Transverse colon (tissue), 4 donors: ENCODE measurements at places on chromosomes 4 and X.

- DNase-seq: no peak
Observed at GRCh38 chrX:18899796-18900380, 84.0 kb downstream of the PHKA2 start.

GRCh38 chr4:70399319-70399718 is 1.6 kb downstream of the OPRPN start:
- no peak for DNase-seq

GRCh38 chrX:47574547-47575301 is 7.5 kb upstream of the TIMP1 start:
- no peak for DNase-seq

- DNase-seq: no peak
Observed at GRCh38 chrX:40434947-40435346, 145.8 kb upstream of the ATP6AP2 start.

DNA sequence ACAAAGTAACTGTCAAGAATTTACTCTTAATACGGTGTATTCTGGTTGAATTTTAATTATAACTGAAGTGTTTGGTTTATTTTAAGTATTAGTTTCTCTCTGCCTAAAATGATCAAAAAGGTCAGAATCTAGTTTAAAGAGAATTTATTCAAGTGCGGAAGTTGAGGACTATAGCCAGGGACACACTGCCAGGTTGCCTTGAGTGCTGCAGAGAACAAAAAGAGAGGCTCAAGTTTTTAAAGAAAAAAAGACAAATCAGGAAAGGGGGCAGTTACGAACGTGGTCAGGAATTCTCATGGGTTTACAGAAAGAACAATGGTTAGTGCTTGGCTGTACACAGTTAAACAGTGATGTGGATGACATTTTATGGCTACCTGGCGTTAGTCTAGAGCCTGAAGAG is 81.3 kb downstream of the SNX25 start:
- no peak for DNase-seq

GRCh38 chr4:122591196-122591595 is 29.7 kb downstream of the IL21 start:
- DNase-seq: no peak

- DNase-seq: no peak
Observed at GRCh38 chr4:16593386-16593785, 305.1 kb downstream of the LDB2 start.

GRCh38 chr4:81682492-81682891 is 210.8 kb upstream of the RASGEF1B start:
- DNase-seq: no peak
